Activated T-helper 1 cell treated with anti-CD3 and anti-CD28 coated beads, Interleukin-2, amount 50 U/mL, for 16 hours (primary cell): ENCODE measurements at places on chromosomes 12 and 14.

GRCh38 chr12:53667080-53667479 lies 8.8 kb downstream of the ATP5MC2 start:
- DNase-seq, result no peak

GRCh38 chr14:61050417-61050816 lies 69.4 kb downstream of the SLC38A6 start:
- DNase-seq, result no peak

GRCh38 chr12:8590842-8591545 lies 21.7 kb downstream of the AICDA start:
- no peak for DNase-seq

- DNase-seq, result no peak
Measured at GRCh38 chr12:15253990-15254389, 32.8 kb upstream of the RERG start.

DNA sequence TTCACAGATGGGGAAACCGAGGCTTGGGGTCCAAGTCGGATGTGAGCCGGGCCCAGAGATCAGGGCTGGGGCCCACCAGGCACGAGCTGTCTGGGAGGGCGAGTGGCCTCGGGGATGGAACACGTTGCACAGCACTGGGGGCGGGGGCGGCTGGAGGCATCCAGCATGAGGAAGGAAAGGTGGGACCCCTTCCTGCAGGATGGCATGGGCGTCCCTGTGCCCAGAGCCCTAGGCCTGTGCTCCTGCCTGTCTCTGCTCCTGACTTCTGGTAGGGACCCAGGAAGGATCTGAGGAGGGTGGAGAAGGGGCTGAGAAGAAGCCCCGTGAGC lies 183.4 kb downstream of the KIF26A start:
- DNase-seq, result no peak

- DNase-seq, result no peak
Measured at GRCh38 chr12:78157199-78157598, 326.5 kb downstream of the NAV3 start.

DNA sequence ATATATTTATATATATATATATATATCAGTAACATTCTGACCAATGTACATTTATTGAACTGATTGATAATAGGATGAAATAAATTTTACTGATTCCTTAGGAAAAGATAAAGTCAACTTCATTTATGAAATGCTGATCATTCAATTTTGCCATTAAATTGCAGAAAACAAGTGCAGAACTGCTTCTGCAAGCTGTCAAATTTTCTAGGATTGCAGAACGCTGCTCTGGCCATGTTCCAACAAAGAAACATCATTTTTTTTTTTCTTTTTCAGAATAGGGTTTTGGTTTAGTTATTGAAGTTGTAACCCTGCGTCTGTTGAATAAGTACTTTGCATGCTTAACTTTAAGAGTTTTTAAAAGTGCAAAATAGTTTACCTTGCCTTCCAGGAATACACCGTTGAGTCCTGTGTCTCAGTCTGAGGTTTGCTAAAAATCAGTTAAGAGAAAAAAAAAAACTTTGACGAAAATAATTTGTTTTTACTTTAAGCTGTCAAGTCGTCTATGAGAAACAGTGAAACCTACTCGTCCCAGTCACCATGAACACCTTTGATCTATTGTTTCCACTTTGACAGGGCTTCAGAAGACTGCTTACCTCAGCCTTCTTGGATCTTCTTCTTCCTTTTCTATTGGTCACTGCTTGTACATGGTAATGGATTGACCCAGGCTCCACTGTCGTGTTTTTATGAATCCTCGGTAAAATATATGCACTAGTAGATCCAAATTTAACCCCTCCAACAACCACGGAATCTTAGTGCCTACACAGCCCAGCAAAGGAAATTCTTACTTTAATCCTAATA lies at the start of gene KERA:
Gene KERA (minus strand): TSS at position 657 of the 798 bp plus-strand sequence. CDS start 1,743 bp downstream, outside the sequence.
- DNase-seq, result no peak

DNA sequence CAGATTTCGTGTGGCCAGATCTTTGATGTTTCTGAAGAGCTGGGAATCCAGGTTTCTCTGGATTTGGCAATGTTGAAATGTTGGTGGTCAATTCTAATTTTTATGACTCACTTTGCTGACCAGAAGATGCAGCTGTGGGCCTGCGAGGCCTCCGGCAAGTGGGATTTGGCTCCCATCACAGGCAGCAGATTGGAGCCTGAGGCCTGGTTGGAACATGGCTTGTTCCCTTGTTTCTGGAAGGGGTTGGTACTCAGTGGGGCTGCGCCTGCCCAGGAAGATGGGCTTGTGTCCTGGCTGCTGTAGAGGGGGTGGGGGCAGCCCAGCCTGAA lies 23.1 kb downstream of the FBRSL1 start:
- DNase-seq, result no peak
